ENCODE measurements at places on chromosomes 12 and 14.

- DNase-seq = peak; percentile 47
Observed at GRCh38 chr14:22560662-22561365, 28.2 kb downstream of the DAD1 start.

DNA sequence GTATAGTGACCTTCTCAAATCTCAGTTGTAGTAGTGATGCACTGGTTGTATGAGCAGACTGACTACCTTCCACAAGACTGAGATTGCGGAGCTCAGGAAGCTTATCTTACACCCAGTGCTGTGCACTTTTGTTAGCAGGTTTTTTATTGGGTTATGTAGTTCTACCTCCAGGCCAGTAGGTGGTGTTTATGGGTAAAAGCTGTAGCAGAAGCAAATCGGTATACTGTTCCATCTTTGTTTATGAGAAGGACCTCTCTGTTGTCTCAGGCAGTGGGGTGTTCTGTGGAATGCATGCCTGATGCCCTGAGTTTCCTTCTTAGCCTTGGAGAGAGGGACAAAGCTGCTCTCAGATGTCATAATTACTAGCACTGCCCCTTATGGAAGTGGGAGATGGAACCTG lies 217.8 kb downstream of the LRFN5 start:
- DNase-seq = no peak

DNA sequence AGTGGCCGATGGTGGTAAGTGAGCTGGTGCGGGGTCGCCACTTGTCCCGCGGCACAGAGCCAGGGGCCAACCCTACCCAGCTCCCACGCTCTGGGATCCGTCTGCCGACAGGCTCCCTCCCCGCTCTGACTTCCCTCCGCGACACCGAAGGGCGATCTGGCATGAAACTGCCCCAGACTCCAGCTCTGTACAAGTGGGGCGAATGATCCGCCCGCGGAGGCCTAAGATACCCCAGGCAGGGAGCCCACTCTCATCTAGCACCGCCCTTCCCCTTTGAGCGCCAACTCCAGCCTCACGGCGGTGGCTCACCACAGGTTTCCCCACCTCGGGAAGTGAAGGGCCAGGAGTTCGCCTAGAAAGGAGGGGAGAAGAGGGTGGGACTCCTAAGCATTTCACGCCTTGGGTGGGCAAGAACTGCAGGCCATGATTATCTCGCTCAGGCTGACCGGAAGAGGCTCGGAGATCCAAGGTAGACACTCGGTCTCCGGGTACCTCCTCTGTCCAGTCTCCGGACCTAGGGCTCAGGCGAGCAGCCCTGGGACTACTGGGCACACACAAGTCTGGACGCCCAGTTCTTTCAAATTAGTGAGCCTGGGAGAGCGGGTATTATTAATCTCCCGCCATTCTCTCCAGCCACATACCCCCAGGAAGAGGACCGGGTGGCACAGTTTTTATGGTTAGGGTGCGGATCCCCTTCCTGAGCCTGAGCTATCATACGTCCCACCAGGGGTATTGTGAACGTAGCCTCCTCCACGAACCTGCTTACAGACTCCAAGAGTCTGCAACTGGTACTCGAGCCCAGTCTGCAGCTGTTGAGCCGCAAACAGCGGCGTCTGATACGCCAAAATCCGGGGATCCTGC lies 849 bp downstream of the WNT1 start:
- DNase-seq = no peak

GRCh38 chr12:32105986-32106516 lies 596 bp upstream of the BICD1 start:
- no peak for DNase-seq

- no peak for DNase-seq
Observed at GRCh38 chr14:34087571-34087970, 136.7 kb upstream of the EGLN3 start.

DNA sequence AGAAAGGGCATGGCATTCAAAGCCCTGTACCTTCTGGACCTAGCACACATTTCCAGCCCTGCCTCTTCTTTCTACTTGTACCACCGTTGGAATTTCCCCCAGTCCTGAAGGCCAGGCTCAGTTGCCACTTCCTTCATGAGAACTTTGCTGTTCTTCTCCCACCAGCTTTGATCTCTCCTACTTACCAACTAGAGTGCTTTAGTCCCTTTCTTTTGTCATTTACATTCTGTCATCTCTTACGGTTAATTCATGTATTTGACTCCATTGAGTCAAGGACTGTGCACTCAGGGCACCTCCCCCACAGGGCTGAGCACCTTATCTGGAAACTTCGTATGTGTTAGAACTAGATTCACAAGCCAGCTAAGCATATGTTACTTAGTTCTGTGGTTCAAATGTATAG lies 26.3 kb downstream of the BICDL1 start:
- DNase-seq = no peak

DNA sequence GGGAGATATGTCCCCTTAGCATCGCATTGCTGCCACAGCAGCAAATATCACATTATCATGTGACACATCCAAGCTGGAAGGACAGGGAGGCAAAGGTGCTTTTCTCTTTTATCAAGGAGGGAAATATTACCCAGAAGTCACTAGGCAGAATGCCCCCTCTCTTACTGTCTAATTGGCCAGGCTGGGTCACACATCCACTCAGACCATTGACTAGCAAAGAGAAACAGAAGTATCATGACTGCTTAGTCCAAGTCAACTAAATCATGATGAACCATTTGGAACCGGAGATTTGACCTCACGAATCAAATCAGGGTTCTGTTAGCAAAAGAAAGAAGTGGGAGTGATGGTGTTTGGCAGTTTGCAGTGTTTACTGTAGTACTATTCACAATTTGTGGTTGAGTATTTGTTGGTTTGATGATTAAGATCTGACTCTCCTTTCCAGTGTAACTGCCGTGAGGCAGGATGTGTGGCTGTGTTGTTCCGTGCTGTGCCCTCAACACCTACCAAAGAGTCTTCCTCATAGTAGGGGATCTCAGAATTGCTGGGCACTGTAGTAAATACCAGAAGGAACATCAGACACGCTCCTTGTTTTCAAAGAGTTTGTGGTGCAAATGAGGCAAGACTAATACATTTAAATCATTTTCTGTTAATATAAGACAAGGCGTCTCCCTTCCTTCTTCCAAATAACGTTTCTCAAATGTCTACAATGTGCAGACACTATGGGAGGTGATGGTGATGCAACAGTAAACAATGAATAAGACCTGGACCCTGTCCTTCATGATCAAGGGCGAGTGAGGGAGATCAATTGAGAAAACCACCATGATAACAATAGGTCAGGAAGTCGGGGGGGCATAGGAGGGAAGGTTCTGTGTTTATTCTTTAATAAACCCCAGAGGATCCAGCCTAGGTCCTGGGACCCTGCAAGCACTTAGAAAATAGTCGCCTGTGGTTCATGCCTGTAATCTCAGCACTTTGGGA lies 194.4 kb upstream of the CRY1 start:
- no peak for DNase-seq

GRCh38 chr14:101932673-101933072 lies 31.7 kb upstream of the DYNC1H1 start:
- DNase-seq = no peak

GRCh38 chr12:117101953-117102799 lies 3.0 kb upstream of the TESC start:
- DNase-seq = no peak

All from NCI-H510A (cell line).